ENCODE measurements at places on chromosomes 16 and 17.

DNA sequence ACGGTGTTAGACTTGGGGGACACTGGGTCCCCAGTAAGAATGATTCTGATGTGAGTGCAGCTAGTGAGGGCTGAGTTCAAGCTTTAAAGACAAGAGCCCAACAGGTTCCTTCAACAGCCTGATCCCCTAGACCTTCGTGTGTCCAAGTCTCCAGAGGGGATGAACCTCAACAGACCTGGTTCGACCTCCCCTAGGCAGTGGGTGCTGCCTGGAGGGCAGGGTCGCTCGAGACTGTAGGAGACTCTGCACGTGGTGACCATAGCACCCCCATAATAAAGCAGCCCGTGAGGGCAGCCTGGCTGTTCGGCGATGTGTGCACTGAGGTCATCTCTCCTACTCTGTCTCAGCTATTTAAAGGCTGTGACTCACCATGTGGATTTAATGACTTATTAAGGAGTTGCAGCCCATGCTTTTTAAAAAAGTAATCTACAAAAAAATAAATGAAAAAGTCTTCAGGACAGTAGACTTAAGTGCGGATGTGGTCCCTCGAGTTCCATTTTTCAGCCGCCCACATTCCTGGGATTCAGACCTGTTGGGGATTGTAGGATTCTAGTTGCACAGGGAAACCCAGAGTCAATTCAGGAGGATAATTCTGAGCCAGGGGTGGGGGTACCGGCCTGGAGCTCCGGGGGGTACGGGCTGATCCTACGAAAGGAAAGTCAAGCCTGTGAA lies 23.4 kb upstream of the METRNL start:
- no peak for DNase-seq

- DNase-seq = no peak
These were observed 154.2 kb downstream of the MRM1 start for GRCh38 chr17:36755586-36755985.

GRCh38 chr17:27657620-27658019 lies 26.6 kb downstream of the LGALS9 start:
- no peak for DNase-seq

- DNase-seq = no peak
These were observed 57.1 kb downstream of the BRIP1 start for GRCh38 chr17:61806081-61806828.

DNA sequence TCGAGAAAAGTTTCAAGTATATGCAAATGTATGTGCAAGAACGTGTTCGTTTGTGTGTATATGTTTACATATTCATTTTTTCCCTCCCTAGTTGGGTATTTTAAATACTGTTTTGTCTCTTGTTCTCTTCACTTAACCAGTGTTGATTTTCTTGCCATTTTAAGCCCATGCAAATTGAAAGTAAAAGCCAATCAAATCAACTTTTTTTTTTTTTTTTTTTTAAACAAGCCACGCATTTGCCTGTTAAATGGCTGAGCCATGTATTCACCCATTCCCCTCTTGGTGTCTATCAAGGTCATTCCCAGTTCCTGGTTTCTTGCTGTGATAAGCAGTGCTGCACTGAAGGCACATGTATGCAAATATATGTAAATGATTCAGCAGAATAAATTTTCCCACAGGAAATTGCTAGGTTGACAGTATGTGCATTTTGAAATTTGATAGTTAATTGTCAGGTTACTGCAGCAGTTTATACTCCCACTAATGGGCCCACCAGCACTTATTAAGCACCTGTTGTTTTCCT lies 12.2 kb downstream of the ABCC1 start:
- DNase-seq = no peak

Measured in Right ventricle myocardium inferior (tissue), 1 donor.